ENCODE measurements at places on chromosomes 2 and 18.

DNA sequence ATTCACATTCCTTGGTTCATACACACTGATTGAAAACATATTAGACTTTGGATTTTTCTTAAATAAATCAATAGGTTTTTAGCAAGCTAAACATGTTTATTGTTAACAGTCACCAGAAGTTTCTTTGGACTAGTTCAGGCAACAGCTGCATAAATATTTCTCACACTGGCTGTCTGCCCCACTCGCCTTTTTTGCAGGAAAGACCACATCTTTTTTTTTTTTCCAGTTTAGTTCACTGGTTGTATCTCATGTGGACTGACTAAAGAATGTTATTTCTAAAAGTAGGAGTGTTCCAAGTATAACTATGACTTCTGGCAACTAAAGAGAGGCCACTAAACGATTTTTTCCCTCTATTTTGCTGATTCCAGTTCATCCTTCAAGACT, 31.1 kb downstream of the SLC40A1 start:
- DNase-seq: no peak

DNA sequence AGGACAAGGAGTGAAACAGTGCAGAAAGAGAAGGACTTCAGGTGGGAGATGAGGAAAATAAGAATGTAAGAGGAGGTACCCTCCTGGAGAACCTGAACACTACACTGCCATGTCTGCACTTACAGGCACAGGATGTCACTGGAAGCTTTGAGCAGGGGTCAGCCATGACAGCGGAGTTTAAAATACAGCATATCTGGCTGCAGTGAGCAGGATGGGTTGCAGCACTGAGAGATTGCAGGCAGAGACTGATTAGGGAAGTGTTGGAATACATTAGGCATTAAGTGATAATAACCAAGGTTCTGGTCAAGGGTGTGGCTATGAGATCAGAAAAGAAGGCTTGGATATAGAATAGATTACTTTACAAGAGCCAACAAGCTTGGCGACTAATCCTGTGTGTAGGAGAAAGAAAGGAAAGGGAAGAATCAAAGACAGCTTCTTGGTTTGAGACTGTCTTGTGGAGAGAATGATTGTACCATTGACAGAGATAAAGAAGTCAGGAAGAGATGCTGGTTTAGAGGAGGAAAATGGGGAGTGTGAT, 171.1 kb upstream of the RBMS1 start:
- DNase-seq: no peak

GRCh38 chr2:69989441-69990105, 28.1 kb upstream of the ASPRV1 start:
- DNase-seq: no peak

GRCh38 chr2:233673896-233674295, 2.2 kb downstream of the UGT1A9 start:
- no peak for DNase-seq

GRCh38 chr2:148027822-148028221, 6.9 kb downstream of the MBD5 start:
- DNase-seq: no peak

DNA sequence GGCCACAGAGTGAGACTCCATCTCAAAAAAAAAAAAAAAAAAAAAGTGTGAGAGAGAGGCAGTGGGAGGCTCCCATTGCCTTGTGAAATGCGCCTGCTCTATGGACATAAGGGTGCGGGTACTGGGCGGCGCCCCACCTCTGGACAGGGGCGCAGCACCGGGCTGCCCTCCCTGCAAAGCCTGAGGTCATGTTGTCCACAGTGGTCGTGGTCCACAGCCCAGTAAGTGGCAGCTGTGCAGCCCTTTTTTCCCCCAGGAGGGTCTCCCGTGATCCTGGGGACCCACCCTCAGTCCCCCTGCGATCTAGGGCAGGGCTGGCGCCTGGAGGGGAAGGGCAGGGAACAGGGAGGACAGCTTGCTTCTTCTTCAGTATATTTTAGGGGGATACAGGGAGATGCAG, 37.8 kb downstream of the LPIN1 start:
- DNase-seq: no peak

GRCh38 chr2:80002112-80002511, 302.4 kb downstream of the LRRTM1 start:
- DNase-seq: no peak

- peak; percentile 7 for DNase-seq
These were observed 177.7 kb downstream of the TMEM247 start for GRCh38 chr2:46657042-46657504.

DNA sequence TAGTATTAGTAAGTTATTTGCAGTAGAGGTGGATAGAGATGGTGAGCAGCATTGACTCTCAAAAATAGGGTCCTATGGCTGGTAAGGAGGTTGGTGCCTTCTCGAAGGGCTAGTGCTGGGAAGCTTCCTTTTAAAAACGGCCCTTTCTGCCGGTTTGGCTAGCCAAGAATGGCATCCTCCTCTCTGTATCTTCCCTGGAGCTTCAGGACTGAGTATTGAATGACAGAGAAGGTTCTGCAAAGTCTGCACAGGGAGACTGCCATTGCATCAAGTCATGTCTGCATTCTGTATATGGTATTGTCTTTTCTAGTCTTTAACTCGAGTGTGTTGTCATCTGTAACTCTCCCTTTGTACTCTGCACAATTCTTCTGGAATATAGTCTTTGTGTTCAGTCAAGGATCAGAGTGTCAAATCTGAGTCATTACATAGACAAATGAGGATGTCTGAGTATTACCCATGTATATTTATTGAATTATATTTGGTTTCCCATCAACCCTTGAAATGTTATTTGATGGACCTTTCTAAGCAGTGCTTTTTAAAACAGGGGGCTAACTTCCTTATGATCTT, 1.1 kb downstream of the LDLRAD4 start:
- no peak for DNase-seq

- no peak for DNase-seq
These were observed 49.3 kb downstream of the CD226 start for GRCh38 chr18:69898241-69898861.

DNA sequence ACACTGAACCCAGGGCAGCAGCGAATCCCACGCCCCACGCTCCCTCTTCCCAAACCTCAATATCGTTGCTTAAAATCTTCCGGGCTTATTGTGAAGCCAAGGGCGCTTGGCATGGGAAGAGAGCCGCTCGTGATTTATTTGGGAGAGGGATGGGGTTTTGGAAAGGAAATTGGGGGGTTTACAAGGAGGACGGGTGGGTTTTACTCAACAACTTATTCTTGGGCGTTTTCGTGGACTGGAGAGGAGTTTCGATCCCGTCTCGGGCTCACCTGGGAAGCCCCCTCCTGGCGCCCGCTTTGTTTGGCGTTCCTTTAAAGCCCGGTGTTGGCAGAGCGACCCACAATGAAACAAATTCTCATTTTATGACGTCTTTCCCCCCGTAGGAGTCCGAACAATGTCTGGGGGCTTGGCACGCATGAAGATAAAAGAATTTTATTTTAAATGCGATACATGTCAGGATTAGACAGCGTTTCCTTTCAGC, 135.3 kb downstream of the INSIG2 start:
- no peak for DNase-seq

DNA sequence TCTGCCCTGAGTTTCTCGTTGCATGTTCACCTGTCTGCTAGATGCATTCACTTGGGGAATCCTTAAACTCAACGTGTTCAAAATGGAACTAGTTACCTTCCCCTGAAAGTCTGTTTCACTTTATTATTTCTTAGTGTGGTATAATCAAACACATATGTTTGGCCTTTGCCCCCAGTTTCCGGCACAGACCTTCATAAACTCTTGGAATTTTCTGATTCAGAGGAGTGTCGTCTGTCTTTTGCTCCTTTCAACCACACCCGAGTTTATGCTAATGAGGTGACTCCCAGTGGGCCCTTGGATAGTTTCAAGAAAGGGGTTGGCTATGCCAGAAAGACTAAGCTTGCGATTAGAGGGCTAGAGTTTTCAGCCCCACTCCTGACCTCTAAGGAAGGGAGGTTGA, 198.9 kb downstream of the CDCA7 start:
- no peak for DNase-seq

- no peak for DNase-seq
These were observed 61.4 kb upstream of the ACSL3 start for GRCh38 chr2:222799262-222799918.

- DNase-seq: no peak
These were observed 7.6 kb upstream of the SPDYA start for GRCh38 chr2:28802975-28803429.

DNA sequence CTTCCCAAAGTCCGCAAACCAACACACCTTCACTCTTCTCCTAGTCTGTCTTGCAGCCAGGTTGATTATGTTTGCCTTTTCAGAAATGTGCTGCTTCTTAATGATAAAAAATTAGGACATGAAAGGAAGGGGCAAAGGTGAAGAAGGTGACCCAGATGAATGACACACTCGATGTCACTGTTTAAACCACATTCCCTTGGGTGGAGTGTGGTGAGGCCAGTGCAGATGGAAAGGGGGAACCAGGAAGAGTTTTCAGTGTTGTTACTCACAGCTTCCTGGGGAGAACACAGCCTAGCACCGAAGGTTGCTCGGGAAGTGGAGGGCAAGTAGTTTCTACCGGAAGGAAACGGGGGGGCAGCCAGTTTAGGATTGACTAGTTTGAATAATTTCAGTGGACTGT, 57.2 kb upstream of the BOD1L2 start:
- DNase-seq: no peak

- DNase-seq: no peak
These were observed 87.5 kb downstream of the MSH2 start for GRCh38 chr2:47490406-47490805.

GRCh38 chr18:13443552-13443951, 225.0 kb downstream of the LDLRAD4 start:
- no peak for DNase-seq

GRCh38 chr18:62999392-62999791, 284.1 kb downstream of the PHLPP1 start:
- DNase-seq: no peak

DNA sequence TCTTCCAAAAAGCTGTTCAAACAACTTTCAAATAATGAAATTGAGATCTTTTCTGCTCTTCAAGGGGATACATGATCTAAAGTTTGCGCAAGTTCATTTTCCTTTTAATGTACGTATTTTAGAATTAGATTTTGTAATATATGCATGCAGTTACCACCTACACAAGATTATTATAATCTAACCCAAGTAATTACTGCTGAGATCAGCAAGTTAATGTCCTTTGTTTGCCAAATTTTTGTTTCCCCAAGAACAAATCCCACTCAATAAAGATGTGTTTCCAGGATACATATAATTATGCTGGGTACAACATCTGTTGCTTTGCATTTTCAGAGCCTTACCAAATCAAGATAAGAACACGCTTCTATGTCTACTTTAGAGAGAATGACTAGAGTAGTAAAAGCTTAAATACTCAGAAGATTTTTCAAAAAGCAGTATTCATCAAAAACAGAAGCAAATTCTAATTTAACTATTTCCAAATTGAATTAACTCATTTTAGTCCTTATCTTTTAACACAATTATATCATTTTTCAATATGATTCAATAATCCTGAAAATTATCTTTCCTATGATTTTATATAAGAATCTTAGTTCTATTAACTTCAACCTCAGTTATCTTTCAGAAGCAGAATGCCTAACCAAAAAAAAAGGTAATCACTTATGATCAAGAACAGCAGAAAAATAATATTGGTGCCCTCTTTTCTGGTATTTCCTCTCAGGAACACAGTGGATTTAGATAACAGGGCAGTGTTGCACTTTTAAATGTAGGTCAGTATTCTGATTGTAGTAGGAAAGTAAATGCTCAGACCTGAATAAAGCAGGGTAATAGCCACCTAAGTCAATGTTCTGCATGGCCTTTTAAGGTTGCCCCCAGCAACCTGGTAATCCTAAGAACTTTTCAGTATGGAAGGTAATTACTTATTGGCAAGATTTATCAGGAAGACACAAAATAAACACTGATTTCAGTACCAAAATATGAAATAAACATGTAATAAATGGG, 28.0 kb downstream of the CERKL start:
- DNase-seq: peak; percentile 20

- no peak for DNase-seq
These were observed 469.4 kb downstream of the DLGAP1 start for GRCh38 chr18:3985664-3986063.

DNA sequence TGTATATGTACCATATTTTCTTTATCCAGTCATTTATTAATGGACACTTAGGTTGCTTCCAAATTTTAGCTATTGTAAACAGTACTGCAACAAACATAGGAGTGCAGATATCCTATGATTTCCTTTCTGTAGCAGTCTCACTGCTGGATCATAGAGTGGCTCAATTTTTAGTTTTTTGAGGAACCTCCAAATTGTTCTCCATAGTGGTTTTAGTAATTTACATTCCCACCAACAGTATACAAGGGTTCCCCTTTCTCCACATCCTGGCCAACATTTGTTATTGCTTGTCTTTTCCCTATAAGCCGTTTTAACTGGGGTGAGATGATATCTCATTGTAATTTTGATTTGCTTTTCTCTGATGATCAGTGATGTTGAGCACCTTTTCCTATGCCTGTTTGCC, 114.3 kb downstream of the TMEM17 start:
- no peak for DNase-seq

GRCh38 chr18:75489493-75490190, 62.1 kb upstream of the SMIM21 start:
- no peak for DNase-seq

- DNase-seq: no peak
These were observed 307.5 kb upstream of the REG3G start for GRCh38 chr2:78718024-78718423.

- no peak for DNase-seq
These were observed 41.7 kb downstream of the CYP20A1 start for GRCh38 chr2:203280428-203281064.

DNA sequence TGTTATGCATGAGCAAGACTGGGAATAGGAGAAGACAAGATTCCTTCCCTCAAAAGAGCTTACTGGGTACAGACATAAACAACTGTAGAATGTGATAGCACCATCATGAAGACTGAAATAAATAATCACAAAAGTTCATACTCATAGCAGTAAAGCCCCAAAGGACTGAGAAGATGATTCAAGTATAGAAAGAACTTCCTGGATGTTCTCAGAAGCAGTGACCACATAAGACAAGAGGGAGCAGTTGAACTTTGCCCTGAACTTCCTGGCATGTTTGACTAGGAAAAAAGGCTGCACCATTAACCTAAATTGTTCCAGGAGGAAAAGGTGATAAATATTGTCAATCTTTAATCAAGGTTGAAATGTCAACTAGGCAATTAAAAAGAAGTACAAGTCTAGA, 57.8 kb upstream of the CCDC141 start:
- DNase-seq: no peak

GRCh38 chr18:3281456-3282400, 19.8 kb downstream of the MYL12B start:
- DNase-seq: peak; percentile 27

DNA sequence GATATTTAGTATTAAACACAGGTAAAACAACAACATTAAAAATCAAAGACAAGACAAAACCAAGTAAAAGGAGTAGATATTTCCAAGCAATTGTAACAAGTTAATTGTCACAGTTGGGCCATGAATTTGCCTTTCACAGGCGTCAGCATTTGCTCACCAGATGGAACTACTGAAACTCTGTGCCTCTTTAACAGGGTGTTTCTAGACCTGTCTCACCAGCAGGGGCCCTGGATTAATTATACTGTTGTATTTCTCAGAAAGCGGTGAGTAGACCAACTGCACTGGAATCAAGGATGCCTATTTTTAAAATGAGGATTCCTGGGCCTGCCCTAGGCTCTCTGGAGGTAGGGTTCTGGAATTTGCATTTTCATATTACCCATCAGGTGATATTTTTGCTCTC, 92.6 kb downstream of the UPP2 start:
- no peak for DNase-seq

All from NCI-H1105 (cell line).